Testis (tissue), 5 donors: ENCODE measurements at places on chromosomes 12 and 14. TPM values are rescaled to one million over a fixed set of nuclear protein-coding genes. Genes with fewer than 3 reads are reported as not detected.

- H3K36me3 ChIP-seq = no peaks in the 10 kb centered on the region
- H3K27me3 ChIP-seq = no peaks in the 10 kb centered on the region
- H3K4me1 ChIP-seq = no peaks in the 10 kb centered on the region
- no peak overlapping the region for H3K27ac ChIP-seq
- no peak for DNase-seq
Observed at GRCh38 chr12:38158428-38159091, 158.0 kb upstream of the ALG10B start.

GRCh38 chr14:70856851-70857495 is 47.7 kb upstream of the MAP3K9 start:
- H3K36me3 ChIP-seq = no peaks in the 10 kb centered on the region
- H3K4me1 ChIP-seq = no peaks in the 10 kb centered on the region

GRCh38 chr12:25337916-25338315 is 87.2 kb upstream of the KRAS start:
- no peaks in the 10 kb centered on the region for H3K27me3 ChIP-seq
- no peak overlapping the region for H3K4me3 ChIP-seq
- DNase-seq = no peak
- H3K4me1 ChIP-seq = no peaks in the 10 kb centered on the region

GRCh38 chr14:102362084-102362483 is 606 bp downstream of the CINP start:
- no peaks in the 10 kb centered on the region for H3K27me3 ChIP-seq
- DNase-seq = no peak
- peak overlapping the region; percentile 97 for H3K4me3 ChIP-seq

DNA sequence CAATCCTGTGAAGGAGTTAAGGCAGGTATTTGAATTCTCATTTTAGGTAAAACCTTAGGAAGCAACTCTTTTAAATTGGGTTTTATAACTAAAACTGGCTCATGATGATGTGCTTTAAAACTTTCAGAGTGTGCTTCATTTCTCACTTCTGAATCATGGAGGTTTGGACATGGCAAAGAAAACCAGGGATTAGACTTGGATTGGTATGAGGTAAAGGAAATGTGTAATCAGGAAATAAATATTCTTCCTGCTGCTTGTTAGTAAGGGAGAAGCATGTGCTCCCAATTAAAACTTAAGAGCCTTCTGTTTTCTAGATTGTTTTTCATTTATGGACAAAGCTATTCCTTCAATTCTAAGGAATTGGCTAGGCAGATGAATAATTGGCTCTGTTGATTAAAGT is 57.4 kb downstream of the FBXO33 start:
- no peaks in the 10 kb centered on the region for H3K27me3 ChIP-seq
- H3K27ac ChIP-seq = no peak overlapping the region
- no peak overlapping the region for H3K4me3 ChIP-seq
- H3K4me1 ChIP-seq = peaks cover 3% of the 10 kb centered on the region

DNA sequence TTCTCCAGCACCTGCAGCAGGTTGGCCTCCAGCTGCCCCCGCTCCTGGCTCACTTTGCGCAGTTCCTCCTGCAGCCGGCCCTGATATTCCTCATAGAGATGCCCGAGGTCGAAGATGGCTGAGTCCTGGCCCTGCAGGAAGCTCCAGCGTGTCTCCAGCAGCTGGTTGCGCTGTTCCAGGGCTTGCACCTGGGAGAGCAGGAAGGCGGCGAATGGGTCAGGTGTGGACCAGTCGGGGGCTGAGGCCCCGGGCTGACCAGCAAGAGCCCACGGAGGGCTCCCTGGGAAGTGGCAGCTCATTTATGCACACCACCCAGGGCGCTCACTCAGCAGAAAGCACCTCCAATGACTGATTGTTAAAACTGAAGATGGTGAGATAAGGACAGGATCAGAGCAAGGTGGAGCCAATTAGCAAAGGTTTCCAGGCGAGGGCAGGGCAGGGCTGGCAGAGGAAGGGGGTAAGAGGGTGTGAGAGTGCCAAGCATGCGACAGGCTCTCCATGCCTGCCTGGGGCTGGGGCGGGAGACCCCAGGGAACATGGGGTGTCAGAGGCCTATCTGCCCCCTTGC is 6.3 kb downstream of the KRT80 start:
- H3K4me3 ChIP-seq = no peak overlapping the region
- DNase-seq = no peak
- peaks cover 6% of the 10 kb centered on the region for H3K4me1 ChIP-seq
- H3K27ac ChIP-seq = no peak overlapping the region
- H3K36me3 ChIP-seq = no peaks in the 10 kb centered on the region
- no peaks in the 10 kb centered on the region for H3K27me3 ChIP-seq

GRCh38 chr12:70408004-70408790 is 42.1 kb downstream of the KCNMB4 start:
- H3K27me3 ChIP-seq = no peaks in the 10 kb centered on the region
- no peak for DNase-seq
- no peak overlapping the region for H3K4me3 ChIP-seq
- no peak overlapping the region for H3K27ac ChIP-seq
- no peaks in the 10 kb centered on the region for H3K4me1 ChIP-seq

DNA sequence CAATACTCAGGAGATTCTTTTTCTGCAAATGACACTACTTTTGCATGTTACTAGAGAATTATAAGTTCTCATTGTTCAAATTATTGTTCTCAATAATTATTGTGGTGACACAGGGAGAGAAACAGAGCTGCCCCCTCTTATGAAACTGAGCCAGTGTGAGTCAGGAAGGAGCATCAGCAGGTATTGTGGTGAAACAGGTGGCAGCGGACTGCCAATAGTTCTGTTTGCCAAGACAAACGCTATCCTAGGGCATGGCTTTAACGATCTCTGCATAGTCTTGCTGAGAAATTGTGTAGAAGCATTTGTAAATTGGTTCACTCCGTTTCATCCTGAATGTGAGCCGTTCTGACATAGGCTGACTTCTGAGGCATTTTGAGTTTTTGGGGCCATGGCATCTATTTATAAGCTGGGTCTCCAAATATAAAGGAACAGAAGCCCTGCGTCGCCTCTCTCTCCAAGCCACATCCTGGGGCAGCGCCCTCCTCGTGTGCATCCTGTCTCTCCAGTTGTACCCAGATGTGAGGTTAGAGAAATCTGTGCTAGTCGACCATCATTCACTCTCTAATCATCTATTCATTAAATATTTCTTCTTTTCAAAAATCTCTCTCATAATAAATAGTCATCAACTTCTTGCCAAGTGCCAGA is 15.8 kb upstream of the PPP4R4 start:
- no peaks in the 10 kb centered on the region for H3K36me3 ChIP-seq
- H3K27me3 ChIP-seq = no peaks in the 10 kb centered on the region
- no peak overlapping the region for H3K27ac ChIP-seq
- H3K4me3 ChIP-seq = no peak overlapping the region
- no peak for DNase-seq

GRCh38 chr12:54891717-54892478 is 37.6 kb downstream of the MUCL1 start:
- H3K27ac ChIP-seq = no peak overlapping the region
- no peaks in the 10 kb centered on the region for H3K4me1 ChIP-seq
- DNase-seq = no peak
- H3K4me3 ChIP-seq = no peak overlapping the region

DNA sequence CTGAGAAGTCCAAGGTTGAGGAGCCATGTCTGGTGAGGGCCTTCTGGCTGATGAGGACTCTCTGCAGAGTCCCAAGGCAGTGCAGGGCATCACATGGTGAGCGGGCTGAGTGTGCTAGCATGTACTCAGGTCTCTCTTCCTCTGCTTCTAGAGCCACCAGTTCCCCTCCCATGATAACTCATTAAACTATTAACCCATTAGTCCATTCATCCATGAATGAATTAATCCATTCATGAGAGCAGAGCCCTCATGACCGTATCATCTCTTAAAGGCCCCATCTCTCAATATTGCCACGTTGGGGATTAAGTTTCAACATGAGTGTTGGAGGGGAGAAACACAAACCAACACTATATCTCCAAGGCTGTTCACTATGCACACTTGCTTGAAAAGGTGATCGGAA is 83.7 kb downstream of the TMEM30B start:
- no peak overlapping the region for H3K27ac ChIP-seq
- no peaks in the 10 kb centered on the region for H3K36me3 ChIP-seq
- no peak for DNase-seq

DNA sequence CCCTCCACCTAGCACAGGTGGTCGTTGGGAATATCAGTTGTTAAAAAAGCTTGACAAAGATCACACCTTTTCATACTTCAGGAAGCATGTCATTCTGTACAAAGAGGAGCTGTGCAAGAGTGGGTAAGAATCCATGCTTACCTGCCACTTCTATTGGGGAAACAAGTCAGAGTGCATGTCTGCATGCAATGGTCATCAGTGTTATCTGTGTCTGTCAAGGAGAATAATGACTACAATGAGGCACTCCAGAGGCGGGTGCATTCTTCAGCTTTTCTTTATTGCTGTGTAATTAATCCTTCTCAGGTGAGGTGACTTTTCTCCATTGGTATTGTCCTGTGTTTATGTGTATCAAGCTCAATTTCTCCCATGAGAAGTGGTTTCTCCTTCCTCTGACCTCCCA is 24.4 kb downstream of the KCNA5 start:
- no peaks in the 10 kb centered on the region for H3K36me3 ChIP-seq
- H3K27ac ChIP-seq = no peak overlapping the region
- H3K27me3 ChIP-seq = no peaks in the 10 kb centered on the region
- no peak for DNase-seq
- H3K4me3 ChIP-seq = no peak overlapping the region
- H3K4me1 ChIP-seq = no peaks in the 10 kb centered on the region

GRCh38 chr14:103868242-103868897 is 21.0 kb upstream of the PPP1R13B start:
- no peaks in the 10 kb centered on the region for H3K36me3 ChIP-seq
- no peak for DNase-seq
- no peak overlapping the region for H3K27ac ChIP-seq
- H3K4me3 ChIP-seq = no peak overlapping the region

DNA sequence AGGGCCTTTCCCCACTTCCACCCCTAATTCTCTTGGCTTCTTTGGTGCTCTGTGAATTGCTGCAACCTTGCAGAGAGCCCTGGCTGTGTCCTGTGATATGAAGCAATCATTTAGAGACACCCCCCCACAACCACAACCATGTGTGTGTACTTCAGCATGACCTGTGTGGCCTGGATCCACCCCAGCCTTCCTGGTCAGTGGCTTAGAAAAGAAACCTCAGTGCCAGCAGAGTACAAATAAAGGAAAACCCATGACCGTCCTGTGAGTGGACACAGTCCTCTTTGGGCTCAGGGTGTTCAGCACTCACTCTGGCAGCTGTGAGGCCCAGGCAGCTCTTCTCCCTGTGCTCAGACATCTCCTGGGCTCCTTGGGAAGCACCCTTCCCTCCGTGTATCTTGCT is 206.6 kb upstream of the DIO3 start:
- peaks cover 13% of the 10 kb centered on the region for H3K4me1 ChIP-seq
- no peaks in the 10 kb centered on the region for H3K36me3 ChIP-seq
- no peak for DNase-seq

DNA sequence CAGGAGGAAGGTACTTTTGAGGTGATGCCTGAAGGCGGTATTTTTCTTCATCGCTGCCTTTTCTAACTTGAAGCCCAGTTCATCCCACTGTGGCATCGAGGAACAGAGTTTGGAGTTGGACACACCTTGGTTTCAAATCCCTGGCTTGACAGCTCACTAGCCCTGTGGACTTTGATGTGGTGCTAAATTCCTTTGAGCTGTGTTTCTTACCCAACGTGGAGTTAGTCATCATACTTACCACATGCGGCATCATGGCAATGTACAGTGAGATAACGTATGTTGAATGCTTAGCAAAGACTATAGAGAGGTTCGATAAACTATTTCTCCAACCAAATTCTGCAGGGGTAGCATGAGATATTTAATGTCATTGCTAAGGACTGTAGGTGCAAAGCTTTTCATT is 3.4 kb downstream of the PLEKHG3 start:
- no peaks in the 10 kb centered on the region for H3K36me3 ChIP-seq
- H3K27ac ChIP-seq = peak overlapping the region; percentile 42
- H3K4me3 ChIP-seq = no peak overlapping the region
- no peaks in the 10 kb centered on the region for H3K27me3 ChIP-seq

- H3K4me3 ChIP-seq = no peak overlapping the region
- H3K27ac ChIP-seq = no peak overlapping the region
- peaks cover 8% of the 10 kb centered on the region for H3K4me1 ChIP-seq
- no peaks in the 10 kb centered on the region for H3K36me3 ChIP-seq
Observed at GRCh38 chr12:6355491-6356373, 13.9 kb upstream of the TNFRSF1A start.

DNA sequence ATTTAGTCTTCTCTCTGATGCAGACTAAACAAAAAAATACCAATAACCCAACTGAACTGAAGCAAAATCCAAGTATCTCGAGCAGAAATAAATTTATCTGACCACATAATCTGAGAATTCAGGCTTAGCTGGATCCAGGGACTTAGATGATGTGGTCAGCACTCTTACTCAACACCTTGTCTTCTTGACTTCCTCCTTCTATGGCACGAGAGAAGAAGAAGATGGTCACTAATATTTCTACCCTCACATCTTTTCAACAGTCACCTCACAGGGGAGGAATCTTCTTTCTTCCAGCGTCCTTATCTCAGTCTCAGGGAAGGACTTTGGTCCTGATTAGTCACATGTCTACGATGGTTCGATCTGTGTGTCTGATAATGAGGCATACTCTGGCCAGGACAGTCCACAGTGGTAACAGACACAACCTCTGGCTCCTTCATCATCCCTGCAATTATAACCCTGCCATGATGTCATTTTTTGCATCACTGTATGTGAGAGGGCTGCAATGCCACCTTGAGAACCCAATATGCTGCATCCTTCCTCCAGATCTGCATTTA is 15.8 kb downstream of the RGS6 start:
- H3K27me3 ChIP-seq = no peaks in the 10 kb centered on the region
- H3K4me1 ChIP-seq = no peaks in the 10 kb centered on the region
- no peaks in the 10 kb centered on the region for H3K36me3 ChIP-seq
- no peak overlapping the region for H3K27ac ChIP-seq

GRCh38 chr14:42517806-42518500 is 911.3 kb downstream of the LRFN5 start:
- H3K4me3 ChIP-seq = no peak overlapping the region
- no peaks in the 10 kb centered on the region for H3K27me3 ChIP-seq
- DNase-seq = no peak

- no peak overlapping the region for H3K27ac ChIP-seq
- H3K36me3 ChIP-seq = no peaks in the 10 kb centered on the region
- no peaks in the 10 kb centered on the region for H3K27me3 ChIP-seq
- no peak overlapping the region for H3K4me3 ChIP-seq
- peaks cover 16% of the 10 kb centered on the region for H3K4me1 ChIP-seq
Observed at GRCh38 chr12:48994224-48995085, 4.7 kb downstream of the DDN start.

DNA sequence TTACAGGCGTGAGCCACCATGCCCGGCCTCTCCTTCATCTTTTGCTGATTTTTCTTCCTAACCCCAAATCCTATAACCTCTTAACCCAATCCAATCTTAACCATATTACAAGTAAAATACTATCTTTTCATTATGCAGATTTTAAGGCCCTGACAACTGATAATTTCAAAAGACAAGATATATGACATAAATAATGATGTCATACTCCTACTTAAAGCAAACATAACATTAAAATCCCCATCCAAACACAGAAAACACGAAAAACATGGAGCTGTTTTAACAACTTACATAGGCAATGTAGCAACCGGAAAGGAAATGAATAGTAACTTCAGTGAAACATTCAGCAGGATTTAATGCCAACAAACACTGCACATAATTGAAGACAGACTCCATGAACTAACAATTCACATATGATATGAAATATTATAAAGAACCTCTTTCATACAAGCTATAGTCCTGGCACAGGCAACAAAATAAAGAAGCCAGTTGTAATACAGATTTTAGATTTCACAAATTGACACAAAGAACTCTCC is 21.5 kb downstream of the USP44 start:
- no peaks in the 10 kb centered on the region for H3K4me1 ChIP-seq
- no peak for DNase-seq
- H3K4me3 ChIP-seq = no peak overlapping the region
- H3K27me3 ChIP-seq = no peaks in the 10 kb centered on the region

The IRF2BPL gene
- 120 TPM for total RNA-seq

The CRIP1 gene
- 3.0 TPM for total RNA-seq

The ANG gene
- total RNA-seq = 28.9 TPM

The TAS2R9 gene
- not detected for total RNA-seq

The CEBPE gene
- 0.19 TPM for total RNA-seq

The METTL17 gene
- total RNA-seq = 93.4 TPM

The ADSS1 gene
- total RNA-seq = 79.4 TPM
